ENCODE measurements at places on chromosomes 1 and 21. TPM values are rescaled to one million over a fixed set of nuclear protein-coding genes. Genes with fewer than 3 reads are reported as not detected.
A peak's percentile ranks its signal among the peaks of the same experiment; 100 is the strongest.

Gene DNASE2B
- not detected for total RNA-seq

Gene WNT2B
- total RNA-seq = 1.2 TPM

Gene MRPS21
- 71.2 TPM for total RNA-seq

Gene WNT4
- total RNA-seq = not detected

Gene CDK18
- total RNA-seq = 172 TPM

Gene PHLDA3
- 21.5 TPM for total RNA-seq

Gene CELF3
- not detected for total RNA-seq

Gene ESRRG
- total RNA-seq = 45.5 TPM

DNA sequence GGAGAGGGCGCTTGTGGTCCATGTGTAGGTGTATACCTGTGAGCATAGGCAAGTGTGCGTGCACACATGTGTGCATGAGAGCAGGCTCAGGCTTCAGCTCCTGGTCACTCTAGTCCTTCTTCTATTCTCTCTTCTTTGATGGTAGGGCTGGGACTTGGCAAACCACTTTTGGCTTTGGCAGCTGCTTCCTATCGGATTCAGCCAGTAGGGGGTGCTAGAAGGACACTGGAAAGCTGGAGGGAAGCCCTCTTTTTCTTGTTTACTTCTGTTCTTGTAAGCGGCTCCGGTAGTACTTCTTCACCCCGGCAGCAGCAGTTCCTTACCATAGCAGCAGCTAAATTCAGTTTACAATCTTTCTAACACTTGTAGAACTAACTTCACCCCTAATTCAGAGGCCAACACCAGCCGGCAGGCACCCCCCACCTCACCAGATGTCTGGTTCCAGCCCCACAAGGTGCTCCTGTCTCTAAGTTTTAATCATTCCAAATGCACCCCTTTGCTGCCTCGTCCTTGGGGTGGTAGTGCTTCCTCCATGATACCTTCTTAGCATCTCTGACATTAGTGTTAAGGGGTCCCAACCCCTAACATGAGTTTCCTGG, 25.1 kb downstream of the NENF start:
- DNase-seq = no peak

GRCh38 chr1:27542463-27543273, 52.7 kb upstream of the WASF2 start:
- DNase-seq = peak; percentile 75

GRCh38 chr1:40808002-40808401, 24.4 kb downstream of the KCNQ4 start:
- no peak for DNase-seq

- DNase-seq = no peak
These were observed 16.5 kb upstream of the FOXO6 start for GRCh38 chr1:41344708-41345159.

DNA sequence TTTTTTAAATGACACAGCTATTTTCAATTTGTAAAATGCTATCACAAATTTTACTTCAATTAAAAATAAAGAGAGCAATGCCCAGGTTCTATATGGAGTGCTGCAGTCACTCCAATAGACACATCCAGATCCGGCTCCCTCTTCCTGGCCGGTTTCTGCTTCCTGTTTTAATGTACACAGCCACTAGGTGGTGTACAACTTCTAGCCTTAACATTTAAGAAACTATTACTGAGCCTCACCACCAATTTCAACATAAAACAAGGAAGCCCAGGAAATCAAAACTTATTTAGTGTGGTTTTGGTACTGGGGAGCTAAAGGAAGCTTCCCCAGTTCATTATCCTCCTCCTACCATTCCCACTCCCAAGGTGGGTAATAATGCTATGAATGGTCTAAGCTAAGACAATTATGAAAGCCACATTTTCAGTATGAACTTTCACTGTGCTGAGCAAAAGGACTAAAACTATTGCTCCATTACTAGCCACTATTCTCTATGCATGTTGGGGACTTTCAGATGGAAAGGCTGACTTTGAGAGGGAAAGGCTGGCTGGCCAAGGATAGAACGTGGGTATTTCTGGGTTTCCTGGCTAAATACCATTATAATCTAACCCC, 25.5 kb upstream of the MTMR11 start:
- no peak for DNase-seq

GRCh38 chr1:17636612-17637011, 97.1 kb downstream of the ARHGEF10L start:
- DNase-seq = no peak

DNA sequence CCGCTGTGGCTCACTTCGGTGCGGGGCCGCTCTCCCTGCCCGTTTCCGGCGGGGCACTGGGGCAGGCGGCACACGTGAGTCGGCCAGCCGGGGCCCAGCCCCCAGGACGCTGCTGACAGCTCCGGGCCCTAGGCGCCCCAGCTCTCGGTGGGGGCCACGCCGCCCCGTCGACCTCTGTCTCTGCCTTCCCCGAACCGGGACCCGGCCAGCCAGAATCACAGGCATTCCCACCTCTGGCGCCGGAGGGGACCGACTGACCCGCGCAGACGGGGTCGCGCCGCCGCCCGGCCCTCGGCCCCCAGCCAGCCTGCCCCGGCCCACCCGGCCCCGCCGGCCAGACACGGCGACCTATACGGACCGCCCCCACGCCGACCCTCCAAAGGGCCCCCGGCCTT, 755 bp downstream of the SCMH1 start:
- peak; percentile 70 for DNase-seq

DNA sequence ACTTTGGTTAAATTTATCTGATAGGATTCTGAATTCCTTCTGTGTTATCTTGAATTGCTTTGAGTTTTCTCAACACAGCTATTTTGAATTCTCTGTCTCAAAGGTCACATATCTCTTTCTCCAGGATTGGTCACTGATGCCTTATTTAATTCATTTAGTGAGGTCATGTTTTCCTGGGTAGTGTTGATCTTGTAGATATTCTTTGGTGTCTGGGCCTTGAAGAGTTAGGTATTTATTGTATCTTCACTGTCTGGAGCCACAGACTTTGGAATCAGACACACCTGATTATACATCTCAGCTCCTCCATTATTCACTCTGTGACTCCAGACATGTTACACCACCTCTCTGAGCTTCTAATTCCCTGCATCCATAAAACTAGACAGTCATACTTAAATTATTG, 34.2 kb upstream of the ETS2 start:
- DNase-seq = no peak

DNA sequence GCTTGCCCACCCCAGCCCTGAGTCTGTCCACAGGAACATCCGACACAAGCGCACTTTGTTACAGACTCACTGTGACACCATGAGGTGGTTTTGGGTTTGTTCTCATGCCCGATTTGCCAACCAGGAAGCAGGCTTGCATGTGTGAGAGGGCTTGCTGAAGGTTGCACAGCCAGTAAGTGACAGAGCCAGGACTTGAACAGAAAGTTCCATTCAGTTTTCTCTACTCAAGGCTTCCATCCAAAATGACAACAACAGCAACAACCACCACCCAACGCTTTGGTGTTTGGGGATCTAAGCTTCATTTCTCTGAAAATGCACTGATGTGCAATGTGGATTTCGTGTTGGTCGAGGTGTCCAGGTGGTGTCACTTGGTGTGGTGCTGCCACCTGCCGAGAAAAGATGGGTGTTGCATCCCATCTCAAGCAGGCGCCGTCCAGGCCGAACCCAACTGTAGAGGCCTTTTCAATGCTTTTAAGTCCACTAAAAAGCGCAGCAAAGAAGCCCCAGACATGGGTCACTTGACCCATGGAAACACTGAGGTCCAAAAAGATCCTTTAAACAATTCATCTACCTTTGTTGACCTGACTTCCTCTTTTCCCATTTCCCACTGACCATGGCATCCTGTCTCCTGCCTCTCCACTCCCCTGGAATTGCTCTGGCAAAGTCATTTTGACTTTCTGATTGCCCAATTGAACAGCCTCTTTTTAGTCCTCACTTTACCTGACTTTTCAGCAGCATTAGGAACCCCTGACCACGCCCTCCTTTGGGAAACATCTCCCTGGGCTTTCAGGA, 12.2 kb downstream of the CITED4 start:
- DNase-seq = peak; percentile 80

DNA sequence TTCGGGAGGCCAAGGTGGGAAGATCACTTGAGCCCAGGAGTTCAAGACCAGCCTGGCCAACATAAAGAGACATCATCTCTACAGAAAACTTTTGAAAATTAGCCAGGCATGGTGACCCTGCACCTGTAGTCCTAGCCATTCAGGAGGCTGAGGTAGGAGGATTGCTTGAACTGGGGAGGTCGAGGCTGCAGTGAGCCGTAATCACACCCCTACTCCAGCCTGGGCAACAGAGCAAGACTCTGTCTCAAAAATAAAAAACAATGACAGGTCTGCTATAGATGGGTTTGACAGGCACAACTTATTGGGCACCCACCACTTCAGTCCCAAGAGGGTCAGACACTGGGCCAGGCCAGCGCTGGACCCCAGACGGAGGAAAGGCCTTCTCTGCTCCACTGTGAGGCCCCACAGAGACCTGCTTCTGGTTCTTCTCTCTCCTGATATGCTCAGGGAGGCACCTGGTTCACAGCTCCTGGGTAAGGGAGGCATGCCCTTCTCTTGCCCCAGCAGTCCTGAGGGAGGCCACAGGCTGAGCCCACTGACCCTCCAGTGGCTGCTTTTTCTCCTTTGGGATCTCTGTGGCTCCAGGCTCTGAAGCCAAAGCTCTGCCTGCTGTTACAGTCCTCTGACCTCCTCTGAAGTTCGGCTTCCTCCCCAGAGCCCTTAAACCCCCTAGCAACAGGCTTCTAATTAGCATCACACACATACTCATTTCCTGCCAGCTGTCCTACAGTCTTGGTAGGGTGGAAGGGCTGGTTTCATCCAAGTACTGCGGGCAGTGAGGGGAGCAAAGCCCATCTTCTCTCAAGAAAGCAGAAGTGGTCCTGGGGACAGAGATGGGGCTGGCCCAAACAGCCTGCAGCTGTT, 14.4 kb downstream of the S100A16 start:
- DNase-seq = no peak

- no peak for DNase-seq
These were observed 136.1 kb downstream of the TGFB2 start for GRCh38 chr1:218481116-218481775.
